HT-29 (cell line): ENCODE measurements at places on chromosomes 1 and 21.
A peak's percentile ranks its signal among the peaks of the same experiment; 100 is the strongest.

- no peak for DNase-seq
Observed at GRCh38 chr1:32894019-32894600, 7.1 kb downstream of the TMEM54 start.

DNA sequence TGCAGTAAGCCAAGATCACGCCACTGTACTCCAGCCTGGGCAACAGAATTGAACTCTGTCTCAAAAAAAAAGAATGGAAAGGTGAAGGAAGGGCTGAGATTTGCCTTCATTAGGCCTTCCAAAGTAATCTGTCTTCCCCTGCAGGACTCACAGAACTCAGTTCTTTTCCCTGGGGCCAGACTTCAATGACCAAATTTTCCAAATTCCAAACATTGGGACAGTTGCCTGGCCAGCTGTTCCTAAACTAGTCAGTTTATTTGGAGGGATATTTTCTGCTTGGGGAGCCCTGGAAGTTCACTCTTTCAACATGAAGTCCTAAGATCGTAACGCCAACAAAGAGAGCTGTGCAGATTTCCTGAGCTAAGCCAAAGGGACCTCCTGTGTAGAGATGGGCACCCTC is 5.4 kb upstream of the DEDD start:
- DNase-seq = no peak

DNA sequence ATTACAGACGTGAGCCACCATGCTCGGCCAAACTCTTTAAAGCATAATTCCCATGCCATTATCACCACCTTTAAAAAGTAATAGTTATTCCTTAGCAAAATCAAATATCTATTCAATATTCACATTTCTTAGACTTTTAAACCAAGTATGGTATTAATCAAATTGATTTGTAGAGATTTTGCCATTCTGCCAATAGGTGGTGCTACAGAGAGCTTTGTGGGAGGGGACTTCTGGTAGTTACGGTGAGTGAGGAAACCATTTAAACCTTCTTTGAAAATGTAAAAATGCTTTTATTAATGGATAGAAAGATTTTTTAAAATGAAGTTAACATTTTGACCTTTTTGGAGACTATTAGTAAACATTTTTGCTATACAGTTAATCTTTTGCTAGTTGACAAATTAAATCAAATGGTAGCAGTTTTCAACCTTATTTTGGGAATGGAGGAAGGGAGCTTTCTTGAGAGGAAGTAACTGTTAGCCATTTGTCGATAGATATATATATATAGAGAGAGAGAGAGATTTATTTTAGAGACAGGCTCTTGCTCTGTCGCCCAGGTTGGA is 19.3 kb downstream of the IARS2 start:
- peak; percentile 65 for DNase-seq

- no peak for DNase-seq
Observed at GRCh38 chr21:43353282-43354025, 73.5 kb downstream of the SIK1 start.

- DNase-seq = peak; percentile 79
Observed at GRCh38 chr1:234683861-234684632, 74.1 kb upstream of the IRF2BP2 start.

GRCh38 chr1:27097484-27097917 is 57.4 kb downstream of the SLC9A1 start:
- DNase-seq = peak; percentile 92

- no peak for DNase-seq
Observed at GRCh38 chr1:159076438-159077119, at the start of gene AIM2. AIM2 (minus strand) TSS chr1:159076766; CDS start chr1:159073499, 3,267 bp downstream.
